KG1 (cell line): ENCODE measurements at places on chromosomes 7 and 10.
A peak's percentile ranks its signal among the peaks of the same experiment; 100 is the strongest.

GRCh38 chr10:124236816-124237215 lies 143.4 kb upstream of the CHST15 start:
- DNase-seq = no peak

DNA sequence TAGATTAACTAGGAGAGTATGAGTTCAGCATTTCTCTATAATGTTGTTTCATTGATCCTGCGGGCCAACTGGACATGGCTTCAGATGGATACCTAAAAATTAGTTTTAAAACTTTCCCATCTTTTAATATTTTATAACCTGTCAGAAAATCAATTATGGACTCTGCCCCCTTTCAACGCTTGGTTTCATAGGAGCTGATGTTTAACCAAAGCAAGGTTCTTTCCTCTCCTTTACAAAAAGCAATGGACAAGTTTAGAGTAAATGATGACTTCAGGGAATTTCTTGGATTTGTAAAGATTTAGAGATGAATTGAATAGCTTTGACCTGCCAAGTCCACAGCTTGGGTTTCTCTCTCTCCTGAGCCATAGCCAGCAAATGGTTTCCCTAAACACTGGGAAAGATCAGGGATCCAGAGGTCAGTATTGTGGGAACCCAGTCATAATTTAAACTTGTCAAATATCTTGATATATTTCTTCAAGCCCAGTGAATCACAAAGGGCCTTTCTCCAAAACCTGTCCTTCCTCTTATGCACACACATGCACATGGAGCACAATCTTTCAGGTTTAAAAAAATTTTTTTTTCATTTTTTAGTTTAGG lies 177.1 kb downstream of the EVX1 start:
- no peak for DNase-seq

DNA sequence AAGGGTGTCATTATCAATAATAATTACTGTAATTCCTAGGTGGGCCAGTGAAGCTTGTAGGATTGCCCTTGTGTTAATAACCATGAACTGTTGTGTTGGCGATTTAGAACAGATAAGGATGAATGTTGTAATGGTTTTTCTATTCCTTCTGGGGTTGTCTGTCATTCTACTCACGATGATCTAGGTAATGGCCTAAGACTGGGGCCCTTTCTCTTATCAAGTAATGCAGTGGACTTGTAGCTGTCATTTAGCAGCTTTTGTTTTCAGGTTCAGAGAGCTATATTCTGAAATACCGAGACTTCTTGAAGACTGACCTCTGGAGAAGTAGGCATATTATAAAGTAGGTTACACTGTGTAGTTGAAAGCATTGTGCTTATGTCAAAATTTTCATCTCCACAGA lies 110.2 kb downstream of the TAF3 start:
- DNase-seq = no peak

DNA sequence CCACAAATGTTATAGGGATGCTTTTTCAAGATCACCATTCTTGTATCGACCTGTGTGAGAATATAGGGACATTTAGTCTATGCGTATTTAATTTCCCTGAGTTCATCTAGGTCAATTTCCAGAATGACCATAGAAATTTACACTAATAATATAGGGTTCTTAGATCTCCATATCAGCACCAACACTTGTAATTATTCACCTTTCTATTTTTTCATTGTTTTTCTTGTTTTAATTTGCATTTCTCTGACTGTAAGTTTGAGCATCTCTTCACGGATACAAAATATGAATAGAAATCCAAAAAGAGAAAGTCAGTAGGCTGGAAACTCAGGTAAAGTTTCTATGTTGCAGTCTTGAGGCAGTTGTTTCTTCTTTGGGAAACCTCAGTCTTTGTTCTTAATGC lies 134.8 kb downstream of the CREB5 start:
- DNase-seq = no peak

DNA sequence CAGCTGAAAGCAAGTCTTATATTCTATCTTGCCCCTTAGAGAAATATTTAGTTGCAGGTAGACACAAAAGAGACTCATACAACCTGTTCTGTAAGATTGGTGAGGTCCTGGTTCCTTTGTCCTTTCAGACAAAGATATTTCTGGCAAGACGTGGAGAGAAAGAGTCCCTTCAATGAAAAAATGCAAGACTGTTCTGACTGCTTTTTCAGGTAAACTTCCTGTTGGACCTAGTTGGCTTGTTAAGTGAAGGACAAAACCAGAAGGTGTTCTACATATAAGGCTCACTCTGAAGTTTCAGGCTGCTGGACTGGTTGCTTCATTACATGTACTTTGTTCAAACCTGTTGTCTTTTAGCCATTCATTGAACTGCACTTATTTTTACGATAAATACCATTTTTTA lies 119.0 kb upstream of the PTPRZ1 start:
- DNase-seq = no peak

GRCh38 chr10:123804716-123805115 lies 86.9 kb downstream of the CPXM2 start:
- DNase-seq = no peak

- no peak for DNase-seq
These were observed 77.9 kb downstream of the HIPK2 start for GRCh38 chr7:139699640-139700504.

- no peak for DNase-seq
These were observed 851 bp downstream of the HYAL4 start for GRCh38 chr7:123845823-123846216.

DNA sequence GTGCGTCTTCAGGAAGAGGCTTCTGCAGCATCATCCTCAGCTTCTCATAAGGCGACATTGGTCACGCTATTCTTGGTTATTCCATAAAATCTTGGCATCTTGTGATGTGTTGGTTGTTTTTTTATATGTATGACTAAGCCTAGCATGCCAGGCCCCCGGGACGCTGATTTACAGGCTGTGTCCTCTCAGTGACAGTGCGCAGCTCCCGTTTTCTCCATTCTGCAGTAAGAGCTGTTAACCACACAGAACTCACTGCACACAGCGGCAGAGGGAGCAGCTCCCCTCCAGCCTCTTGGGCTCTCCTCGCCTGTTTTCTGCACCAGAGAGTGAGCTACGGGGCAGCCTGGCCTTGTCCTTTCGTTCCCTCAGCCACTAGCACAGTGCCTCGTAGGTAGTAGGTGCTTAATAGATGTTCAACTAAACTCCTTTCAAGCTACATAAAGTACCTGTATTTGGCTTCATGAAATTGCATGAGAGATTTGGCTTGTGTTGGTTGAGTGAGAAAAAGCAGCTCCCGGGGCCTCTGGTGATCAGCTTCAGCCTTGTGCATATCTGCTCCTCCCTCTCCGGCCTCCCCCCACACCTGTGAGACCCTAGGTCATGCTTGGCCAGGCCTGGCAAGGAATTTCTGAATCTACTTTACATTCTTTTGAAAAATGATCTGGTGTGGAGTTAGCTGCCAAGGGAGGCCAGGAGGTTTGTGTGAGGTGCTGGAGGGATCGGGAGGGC lies 116.2 kb downstream of the WDR37 start:
- DNase-seq = no peak

DNA sequence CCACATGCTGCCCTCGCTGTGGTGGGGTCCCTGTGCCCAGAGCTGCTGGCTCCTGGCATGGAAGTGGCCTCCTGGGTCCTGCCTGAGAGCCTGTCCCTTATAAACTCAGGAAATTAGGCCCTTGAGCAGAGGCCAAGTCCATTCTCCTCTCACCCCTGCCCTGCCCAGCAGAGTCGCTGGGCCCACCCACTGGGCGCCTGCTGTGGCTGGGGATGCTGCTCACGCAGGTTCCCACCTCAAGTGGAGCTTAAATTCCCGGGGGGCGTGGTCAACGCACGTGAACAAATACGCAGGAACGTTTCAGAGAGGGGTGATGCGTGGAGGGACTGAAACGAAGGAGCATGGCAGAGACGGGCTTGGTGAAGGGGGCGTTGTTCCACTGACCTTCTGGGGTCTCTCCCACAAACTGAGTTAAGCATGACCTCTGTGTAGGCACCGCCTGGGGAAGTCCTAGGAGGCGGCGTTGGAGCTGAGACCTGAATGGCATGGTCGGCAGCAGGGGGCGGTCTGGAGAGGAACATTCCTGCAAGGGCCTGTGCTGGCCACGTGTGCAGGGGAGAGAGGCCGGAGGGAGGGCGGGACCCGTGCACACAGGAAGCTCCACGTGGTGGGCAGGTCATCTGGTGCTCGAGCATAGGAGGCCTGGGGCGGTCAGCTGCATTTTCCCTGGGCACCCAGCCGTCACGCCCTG lies 27.9 kb downstream of the FAM20C start:
- no peak for DNase-seq

- no peak for DNase-seq
These were observed 49.2 kb downstream of the BTRC start for GRCh38 chr10:101403161-101403560.

DNA sequence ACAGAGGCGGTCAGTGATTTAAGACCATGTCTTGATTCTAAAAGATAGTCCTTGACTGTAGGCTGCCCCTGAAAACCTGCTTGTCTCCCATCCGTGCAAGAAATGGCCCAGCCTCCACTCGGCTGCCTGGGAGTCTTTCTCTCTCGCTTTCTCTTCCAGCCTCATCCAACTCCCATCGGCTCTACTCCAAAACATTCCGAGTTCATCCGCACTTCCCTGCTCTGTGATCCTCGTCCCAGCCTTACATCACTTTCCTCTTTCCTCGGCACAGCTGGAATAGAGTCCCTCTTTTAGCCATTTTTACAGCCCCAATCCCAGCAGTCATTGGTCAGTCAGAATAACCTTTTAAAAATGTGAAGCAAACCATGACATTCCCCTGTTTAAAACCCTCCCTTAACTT lies 135.1 kb downstream of the TAX1BP1 start:
- DNase-seq = no peak

GRCh38 chr10:9294865-9295264 lies 1240.4 kb downstream of the GATA3 start:
- DNase-seq = no peak

GRCh38 chr7:100090527-100091410 lies 2.0 kb downstream of the COPS6 start:
- no peak for DNase-seq

GRCh38 chr10:79322616-79323543 lies 24.4 kb upstream of the PPIF start:
- DNase-seq = peak; percentile 95

DNA sequence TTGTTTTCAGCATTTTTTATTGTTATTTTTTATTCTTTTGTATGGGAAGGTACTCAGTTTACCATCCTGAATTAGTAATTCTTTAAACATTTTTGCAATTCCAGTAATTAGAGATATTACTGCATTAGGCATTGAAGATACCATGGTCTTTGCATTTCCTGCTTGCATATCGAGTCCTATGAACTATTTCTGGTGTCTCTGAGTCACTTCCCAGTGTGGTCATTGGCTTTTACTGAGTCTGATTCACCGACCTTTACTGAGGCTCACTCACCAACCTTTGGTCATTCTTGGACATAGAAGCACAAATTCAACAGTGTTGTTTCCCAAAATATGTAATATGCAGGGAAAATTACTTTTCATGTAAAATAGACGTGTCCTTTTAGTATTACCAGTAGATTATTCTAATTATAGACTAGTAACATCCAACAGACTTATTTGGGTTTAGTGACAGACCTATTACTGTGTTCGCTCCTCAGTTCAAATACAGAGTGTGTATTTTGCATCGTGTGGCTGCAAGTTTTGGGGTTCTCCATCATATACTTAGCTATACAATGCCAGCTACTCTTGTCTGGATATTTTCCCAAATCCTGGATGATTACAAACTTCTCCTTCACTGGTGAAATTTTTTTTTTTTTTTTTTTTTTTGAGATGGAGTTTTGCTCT lies 180.7 kb upstream of the PRSS1 start:
- no peak for DNase-seq

DNA sequence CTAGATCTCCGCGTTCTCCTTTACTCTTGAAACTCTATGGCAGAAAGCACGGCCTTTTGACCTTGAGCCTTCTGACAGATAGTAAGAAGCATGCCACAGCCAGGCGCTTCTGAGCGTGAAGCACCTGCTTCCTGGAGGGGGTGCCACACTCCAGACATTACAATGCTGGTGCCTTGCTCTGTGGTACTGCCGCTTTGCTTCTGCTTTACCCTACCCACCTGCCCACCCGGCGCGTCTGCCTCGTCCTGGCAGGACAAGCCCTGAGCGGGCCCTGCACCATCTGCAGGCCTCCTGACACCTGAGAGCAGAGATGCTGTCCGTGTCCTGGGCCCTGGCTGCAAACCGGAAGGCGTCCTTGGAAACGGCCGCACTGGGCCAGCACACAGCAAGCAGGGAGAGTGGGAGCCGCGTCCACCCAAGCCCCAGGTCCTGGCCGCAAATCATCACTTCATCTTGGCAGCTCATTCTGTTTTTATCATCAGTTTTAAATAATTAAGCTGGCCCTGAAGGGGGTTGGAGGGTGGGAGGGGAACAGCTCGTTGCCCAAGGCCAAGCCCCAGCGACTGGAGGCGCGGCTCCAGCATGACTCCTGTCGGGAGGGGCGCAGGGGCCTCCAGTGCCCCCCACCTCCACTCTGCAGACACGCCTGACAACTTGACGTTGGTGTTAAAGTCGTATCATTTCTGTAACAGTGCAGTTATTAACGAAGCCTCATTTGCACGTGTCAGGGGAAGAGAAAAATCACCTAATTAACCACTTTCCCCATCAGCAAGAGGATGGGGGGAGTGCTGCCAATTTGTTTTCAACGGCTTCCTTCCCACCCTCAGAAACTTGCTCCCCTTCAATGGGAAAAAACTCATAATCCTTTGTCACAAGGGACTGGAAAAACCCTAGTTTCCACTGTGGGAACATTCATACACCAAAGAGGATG lies 132.2 kb downstream of the MAD1L1 start:
- DNase-seq = no peak
